ENCODE measurements at places on chromosomes 5 and 9. TPM values are rescaled to one million over a fixed set of nuclear protein-coding genes. Genes with fewer than 3 reads are reported as not detected.

The PIGO gene
- 20.7 TPM for polyA plus RNA-seq

The DBH gene
- polyA plus RNA-seq, result not detected

The PCDHGA5 gene
- 0.07 TPM for polyA plus RNA-seq

GRCh38 chr5:60520451-60521227 is 179.3 kb downstream of the DEPDC1B start:
- no peak for DNase-seq

DNA sequence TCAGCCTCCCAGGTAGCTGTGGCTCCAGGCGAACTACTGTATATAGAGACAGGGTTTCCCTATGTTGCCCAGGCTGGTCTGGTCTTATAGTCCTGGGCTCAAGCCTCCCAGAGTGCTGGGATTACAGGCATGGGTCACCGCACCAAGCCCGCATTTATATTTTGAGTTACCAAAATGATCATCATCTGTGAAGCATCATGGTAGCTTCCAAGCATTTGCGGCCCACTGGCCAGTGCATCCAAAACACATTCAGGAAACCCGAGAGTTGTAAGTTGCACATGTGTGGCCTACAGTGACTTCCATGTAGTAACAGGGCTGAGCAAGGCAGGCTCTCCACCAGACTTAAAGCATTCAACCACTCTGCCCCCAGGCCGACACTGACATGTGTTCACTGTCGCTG is 2.3 kb downstream of the BRD3OS start:
- DNase-seq, result no peak

DNA sequence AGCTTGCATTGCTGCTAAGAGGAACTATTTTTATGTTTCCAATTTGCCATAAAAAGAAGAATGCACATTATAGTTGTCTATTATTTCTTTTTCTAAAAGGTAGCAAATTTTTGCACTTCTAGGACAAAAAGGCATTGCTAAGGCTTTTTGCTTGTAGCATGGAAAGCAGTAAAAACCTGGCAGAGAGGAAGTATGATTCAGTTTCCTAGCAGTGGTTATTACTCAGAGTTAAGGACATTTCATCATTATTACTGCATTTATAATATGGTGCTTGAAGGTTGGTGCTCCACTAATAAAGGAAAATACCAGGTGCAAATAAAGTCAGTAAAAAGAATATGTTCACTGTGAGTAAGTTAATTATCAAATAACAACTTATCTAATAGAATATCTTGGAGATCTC is 179.8 kb upstream of the PLPPR1 start:
- DNase-seq, result no peak

- no peak for DNase-seq
Measured at GRCh38 chr5:148107608-148108007, 43.8 kb downstream of the SPINK5 start.

DNA sequence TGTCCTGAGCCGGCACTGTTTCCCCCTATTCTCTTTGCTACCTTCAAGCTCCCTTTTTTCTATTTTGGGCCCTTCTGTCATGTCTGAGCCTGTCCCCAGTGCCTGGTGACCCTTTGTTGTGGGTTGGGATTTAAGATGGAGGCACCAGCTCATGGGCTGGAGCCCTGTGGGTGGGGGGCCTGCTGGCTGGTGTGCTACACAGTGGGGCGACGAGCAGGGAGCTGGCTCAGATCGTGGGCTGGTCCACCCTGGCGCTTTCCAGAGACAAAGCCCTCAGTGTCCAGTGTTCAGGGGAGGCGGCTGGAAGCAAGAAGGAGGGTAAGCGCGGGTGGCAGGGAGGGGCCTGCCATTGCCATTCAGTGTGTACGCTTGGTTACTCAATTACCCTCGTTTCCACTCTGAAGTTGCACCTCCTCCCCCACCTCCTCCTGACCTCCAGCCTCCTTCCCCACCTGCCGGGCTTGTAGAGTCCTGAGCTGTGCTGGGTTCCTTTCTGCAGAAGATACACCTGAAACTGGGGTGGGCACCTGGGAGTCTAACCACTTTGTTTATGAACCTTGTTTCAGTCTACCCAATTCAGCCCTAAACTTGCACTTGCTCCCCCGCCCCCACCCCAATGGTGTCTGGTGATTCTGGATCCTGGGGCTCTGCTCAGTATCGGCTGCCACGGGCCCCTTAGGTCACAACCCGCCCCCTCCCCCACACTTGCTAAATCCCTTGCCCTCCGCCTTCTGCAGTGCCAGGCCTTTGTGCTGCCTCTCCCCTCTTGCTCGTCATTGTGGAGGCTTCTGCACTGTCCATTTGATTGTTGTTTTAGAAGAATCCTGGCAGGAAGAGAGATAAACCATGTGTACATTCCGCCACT is 49.9 kb downstream of the MVB12B start:
- no peak for DNase-seq

DNA sequence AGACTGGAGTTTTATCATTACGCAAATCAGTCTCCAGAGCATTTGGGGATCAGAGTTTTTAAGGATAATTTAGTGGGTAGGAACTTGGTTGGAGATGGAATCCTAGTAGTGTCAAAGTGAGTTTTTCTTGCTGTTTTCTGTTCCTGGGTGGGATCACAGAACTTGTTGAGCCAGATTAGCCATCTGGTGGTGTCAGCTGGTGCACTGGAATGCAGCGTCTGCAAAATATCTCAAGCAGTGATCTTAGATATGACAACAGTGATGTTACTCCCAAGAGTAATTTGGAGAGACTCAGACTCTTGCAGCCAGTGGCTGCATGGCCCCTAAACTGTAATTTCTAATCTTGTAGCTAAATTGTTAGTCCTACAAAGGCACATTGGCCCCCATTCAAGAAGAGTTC is 1257.8 kb downstream of the MAT2B start:
- no peak for DNase-seq

- DNase-seq, result no peak
Measured at GRCh38 chr5:17441351-17441750, 56.7 kb upstream of the TAF11L2 start.

DNA sequence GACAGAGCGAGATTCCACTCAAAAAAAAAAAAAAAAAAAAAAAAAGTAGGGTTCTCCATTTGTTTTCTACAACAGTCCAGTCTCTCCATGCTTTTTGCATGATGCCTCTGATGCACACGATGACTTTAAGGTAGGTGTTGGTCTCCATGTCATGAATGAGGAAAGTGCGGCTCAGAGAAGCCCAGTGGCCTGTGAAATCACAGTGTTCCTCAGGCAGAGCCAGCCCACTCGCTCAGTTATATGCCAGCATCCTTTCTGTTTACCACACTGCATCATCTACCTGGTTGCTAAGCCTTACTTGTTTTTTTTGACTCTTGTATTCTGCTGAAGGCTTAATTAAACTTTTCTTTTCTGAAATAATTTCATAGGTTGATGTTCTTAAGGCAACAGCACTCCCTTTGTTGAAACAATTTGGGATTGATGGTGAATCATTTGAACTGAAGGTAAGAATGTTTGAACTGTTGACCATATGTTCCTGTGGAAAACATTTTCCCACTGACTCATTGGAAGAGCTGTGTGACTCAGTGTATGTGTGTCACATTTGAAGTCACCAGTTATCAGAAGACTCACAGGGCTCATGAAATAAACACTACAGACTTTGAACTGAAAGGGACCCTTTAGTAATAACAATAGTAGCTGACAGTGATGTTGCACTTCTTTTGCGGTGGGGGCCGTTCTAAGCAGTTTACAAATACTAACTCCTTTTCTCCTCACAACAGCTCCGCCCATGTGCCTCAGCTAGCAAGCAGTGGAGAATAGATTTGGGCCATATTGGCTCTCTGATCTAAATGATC is 40.2 kb downstream of the RCL1 start:
- peak; percentile 65 for DNase-seq

GRCh38 chr9:130824643-130825350 is 10.3 kb upstream of the ABL1 start:
- no peak for DNase-seq

GRCh38 chr5:172443441-172444109 is 10.8 kb downstream of the SH3PXD2B start:
- DNase-seq, result no peak

DNA sequence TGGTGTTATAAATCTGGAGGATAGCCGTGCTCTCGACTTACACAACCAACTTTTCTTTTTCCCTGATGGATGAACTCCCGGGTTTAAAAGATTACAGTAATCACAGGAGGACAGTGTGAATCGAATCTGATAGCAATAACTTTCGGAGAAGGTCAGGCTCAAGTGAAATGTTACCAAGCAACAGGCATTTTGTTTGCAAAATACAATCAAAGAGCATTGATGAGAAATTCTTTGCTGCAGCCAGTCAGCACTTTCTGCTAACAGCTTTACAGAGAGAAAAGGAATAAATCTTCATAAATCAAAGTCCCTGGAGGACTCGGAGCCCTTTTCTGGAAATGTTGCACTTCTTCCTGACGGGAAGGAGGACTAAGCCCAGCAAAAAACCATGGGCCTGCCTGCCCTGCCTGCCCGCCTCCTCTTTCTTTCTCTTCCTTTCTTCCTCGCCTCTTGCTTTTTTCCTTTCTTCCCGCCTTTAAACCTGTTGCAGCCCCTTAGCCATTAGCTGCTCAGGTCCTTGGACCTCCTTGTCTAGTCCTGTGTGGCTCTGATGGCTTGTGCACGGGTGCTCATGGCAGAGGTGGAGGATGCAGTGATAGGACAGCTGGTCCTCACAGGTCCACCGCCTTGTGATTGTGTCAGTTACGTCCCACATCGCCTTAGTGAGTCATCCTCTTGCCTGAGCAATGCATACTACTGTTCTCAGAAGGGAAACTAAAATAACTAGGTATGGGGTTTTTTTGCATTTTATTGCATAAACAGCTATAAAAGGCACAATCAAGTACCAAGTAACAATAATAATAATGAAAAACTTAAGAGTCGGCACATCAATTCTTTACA is 6.2 kb downstream of the DMRT3 start:
- DNase-seq, result no peak

- DNase-seq, result no peak
Measured at GRCh38 chr9:137198902-137199283, 1.6 kb downstream of the TPRN start.

GRCh38 chr5:153043886-153044285 is 446.6 kb upstream of the GRIA1 start:
- DNase-seq, result peak; percentile 82
